ENCODE measurements at places on chromosomes 16 and 17.

GRCh38 chr17:72594248-72594647, 473.4 kb downstream of the SOX9 start:
- DNase-seq: no peak

DNA sequence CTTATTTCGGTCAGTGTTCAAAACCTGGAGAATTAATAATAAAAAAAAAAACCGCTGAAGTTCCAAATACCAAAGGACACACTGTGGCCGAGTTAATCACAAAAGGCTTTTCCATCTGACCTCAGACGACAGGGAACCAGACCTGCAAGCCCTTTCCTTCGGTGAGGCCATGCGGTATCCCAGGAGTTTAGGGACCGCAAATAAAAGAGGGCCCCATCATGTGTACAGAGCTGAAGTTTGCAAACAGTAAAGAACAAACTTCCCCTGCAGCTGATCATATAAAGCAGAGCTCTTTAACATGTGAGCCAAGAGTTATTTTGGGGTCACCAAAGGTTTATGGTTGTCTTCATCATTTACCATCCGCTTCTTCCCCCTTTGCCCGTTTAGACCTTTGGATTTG, 33.0 kb upstream of the FOXJ1 start:
- DNase-seq: no peak

- no peak for DNase-seq
Observed at GRCh38 chr16:7124701-7125100, 207.9 kb upstream of the RBFOX1 start.

- DNase-seq: no peak
Observed at GRCh38 chr16:2238838-2239675, 2.8 kb downstream of the DNASE1L2 start.

DNA sequence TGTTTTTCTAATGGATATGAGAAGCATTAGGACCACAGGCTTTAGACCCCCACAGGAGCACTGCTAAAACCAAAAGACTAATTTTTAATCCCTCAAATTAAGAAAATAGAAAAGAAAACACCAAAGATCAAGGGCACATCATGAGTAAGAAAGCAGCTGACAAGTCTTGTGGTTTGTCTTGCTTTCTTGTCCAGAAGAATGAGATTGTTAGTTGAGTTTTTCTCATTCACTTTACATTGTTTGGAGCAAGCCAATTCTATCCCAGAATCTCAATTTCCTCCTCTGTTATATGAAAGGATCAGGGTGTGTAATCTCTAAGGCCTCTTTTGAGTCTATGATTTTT, 899.0 kb downstream of the KCNJ2 start:
- no peak for DNase-seq

DNA sequence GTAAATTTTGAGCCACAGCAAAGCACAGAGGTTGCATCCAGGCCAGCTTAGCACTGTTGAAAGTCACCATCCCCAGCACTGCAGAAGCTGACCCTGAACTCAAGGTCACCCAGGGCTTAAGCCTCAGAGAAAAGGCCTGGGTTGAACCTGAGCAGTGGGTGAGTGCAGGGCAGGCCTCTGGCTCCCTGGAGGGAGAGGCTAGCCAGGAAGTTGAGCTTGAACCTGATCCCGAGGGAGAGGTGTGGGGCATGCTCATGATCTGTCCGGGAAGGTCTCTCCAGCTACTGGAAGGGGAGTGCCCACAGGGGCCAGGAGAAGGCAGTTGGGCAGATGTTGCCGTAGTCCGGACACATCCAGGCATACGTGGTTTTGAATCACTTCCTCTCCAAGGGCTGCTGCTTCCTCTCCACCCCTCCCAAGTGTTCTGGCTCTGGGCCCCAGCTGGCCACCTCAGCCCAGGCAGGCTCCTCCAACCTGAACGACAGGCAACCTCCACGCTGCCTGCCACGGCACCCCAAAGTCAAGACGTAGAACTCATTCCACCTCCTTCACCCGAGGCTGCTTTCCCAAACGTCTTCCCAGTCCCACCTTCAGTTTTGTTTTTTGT, 18.4 kb downstream of the CARHSP1 start:
- no peak for DNase-seq

DNA sequence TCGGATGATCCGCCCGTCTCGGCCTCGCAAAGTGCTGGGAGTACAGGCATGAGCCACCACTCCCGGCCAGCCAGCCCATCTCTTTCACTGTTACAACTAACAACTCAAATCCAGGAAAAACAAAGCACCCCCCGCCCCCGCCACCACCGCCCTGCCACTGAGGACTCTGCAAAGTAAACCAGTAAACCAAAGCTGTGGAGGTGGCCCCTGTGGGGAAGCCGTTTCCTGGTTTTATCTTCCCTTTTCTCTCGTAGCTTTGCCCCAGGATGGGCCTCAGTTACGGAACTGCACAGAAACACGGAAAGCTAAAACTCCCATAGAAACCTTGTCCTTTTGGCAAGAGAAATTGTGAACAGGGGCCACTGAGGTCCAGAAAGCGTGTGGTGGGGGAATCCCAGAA, 17.5 kb downstream of the CHMP6 start:
- no peak for DNase-seq

DNA sequence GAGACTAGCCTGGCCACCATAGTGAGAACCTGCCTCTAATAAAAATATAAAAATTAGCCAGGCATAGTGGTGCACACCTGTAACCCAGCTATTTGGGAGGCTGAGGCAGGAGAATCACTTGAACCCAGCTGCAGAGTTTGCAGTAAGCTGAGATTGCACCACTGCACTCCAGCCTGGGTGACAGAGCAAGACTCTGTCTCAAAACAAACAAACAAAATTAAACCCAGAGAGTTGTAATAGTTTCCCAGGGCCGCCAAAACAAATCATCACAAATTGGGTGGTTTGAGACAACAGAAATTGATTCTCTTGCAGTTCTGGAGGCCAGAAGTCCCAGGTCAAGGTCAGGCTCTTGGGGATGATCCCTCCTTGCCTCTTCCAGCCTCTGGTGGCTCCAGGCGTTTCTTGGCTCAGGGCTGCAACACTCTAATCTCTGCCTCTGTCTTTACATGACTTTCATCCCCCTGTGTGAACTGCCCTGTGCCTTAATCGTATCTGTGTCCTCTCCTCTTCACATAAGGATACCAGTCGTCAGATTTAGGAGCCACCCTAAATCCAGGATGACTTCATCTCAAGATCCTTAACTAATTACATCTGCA, 100.3 kb upstream of the NOL11 start:
- DNase-seq: no peak

GRCh38 chr16:49349446-49350168, 24.0 kb upstream of the C16orf78 start:
- no peak for DNase-seq

- no peak for DNase-seq
Observed at GRCh38 chr17:29125651-29126050, 54.5 kb downstream of the MYO18A start.

GRCh38 chr17:55479903-55480302, 31.3 kb downstream of the SMIM36 start:
- DNase-seq: no peak

DNA sequence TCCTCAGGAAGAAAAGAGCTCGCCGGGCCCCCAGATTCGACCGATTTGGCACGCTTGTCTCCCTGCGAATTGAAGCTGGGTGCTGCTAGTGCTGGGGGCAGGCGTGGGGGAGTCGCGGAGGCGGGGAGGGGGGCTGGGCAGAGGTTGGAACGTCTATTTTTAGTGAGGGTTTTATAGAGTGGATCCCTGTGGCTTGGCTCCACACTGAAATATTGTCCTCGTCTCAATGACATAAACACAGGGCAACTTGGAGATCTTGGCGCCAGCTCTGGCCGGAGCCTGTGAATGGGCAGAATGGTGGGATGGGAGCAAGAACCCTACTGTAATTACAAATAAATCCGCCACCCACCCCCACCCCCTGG, 15.7 kb upstream of the NOG start:
- no peak for DNase-seq

- DNase-seq: no peak
Observed at GRCh38 chr16:24980077-24980793, 34.9 kb downstream of the ARHGAP17 start.

GRCh38 chr16:67155295-67156142, 4.2 kb downstream of the TRADD start:
- peak; percentile 72 for DNase-seq

GRCh38 chr16:86852135-86852534, 273.8 kb downstream of the FOXL1 start:
- DNase-seq: no peak

- no peak for DNase-seq
Observed at GRCh38 chr16:66928702-66929388, 3.5 kb upstream of the RRAD start.

GRCh38 chr17:258045-258734, 76.7 kb upstream of the DOC2B start:
- DNase-seq: no peak

- DNase-seq: no peak
Observed at GRCh38 chr17:45162025-45162687, 481 bp downstream of the HEXIM2 start.

DNA sequence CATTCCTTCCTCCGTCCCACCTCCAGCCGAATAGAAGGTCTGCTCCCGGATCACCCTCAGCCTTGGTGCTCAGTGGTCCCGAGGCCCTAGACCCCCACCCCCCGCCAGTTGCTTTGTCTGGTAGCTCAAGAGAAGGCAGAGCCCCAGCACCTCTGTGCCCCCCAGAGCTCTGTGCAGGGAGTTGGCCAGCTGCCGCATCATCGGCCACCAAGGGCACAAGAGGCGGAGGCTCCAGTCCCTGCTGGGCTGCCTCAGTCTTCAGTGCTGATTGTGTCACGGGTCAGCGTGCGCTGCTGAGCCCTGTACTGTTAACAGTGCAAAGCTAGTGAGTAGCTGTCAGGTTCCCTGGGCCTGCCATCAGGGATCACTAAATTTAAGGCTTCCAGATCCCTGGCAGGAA, 22.2 kb upstream of the DRG2 start:
- DNase-seq: no peak

DNA sequence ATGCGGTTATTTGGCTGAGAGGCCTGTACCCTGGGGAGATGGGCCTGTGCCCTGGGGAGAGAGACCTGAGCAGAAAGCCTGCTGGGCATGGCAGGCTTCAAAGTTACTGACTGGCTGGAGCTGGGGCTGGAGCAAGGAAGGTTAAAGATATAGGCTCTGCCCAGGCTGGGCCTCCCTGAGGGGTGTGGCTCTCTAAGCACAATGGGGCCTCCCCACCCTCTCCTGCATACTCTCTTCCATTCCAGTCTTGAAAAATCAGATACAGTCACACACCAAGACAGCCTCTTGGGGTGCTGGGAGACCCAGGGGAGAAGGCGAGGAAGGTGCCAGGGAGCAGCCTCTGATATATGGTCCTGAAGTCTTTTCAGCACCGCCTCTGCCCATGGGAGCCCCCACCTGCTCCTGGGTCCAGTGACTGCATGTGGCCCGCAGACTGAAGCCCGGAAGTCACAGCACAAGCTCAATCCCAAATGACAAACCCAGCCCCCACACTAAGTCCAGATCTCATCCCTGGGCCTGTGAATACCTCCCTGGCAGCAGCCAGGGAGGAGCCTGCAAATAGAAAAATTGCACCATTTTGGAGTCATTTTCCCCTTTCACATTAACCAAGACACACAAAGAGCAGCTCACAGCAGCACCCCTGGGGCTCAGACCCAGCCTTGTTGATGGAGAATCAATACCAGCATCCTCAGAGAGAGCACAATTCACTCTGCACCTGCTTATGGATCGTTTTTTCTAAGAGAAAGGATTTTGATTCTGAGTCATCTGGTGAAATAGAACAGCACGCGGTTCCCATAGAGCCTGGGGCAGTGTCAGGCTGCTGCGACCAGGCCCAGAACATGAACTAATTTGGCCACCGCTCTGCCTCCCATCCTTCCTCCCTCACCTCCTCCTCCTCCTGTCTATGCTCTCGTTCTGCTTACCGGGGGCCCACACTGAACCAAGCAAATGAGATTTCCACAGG, 25.6 kb upstream of the CACNG1 start:
- no peak for DNase-seq

DNA sequence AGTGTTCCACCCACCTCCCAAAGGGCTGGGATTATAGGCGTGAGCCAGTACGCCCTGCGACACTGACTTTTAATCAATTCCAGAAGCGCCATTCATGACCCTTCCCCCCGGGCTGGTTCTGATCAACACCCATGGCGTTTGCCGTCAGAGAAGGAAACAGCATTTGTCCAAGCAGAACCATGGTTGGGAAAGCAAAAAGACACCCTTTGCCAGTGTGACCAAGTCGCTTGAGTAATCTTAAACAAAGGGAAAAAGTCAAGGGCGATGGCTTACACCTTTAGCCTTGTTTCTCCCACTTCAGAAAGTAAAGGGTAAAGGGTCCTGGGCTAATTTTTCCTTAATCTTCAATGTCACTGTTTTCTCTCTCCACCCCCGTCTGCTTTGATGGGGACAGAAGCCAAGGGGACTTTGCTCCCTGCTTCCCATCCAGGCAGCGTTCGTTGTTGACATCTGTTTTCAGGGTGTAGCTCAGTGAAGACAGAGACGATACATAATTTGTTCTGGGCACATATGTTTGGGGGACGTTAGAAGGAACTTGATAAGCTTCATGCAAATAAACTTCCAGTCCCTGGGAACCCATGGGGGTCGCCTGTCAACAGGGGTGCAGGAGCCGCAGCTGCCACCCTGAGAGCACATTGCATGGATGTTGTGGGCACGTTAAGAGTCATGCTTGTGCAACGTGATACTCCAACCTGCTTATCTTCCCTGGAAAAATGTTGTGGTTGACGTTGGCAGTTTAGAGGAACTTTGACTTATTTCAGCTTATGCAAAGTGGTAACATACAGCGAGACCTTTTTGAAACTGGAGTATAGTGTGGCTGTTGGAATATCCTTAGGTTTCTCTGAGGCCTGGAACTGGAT, 50.6 kb upstream of the TANGO6 start:
- no peak for DNase-seq

DNA sequence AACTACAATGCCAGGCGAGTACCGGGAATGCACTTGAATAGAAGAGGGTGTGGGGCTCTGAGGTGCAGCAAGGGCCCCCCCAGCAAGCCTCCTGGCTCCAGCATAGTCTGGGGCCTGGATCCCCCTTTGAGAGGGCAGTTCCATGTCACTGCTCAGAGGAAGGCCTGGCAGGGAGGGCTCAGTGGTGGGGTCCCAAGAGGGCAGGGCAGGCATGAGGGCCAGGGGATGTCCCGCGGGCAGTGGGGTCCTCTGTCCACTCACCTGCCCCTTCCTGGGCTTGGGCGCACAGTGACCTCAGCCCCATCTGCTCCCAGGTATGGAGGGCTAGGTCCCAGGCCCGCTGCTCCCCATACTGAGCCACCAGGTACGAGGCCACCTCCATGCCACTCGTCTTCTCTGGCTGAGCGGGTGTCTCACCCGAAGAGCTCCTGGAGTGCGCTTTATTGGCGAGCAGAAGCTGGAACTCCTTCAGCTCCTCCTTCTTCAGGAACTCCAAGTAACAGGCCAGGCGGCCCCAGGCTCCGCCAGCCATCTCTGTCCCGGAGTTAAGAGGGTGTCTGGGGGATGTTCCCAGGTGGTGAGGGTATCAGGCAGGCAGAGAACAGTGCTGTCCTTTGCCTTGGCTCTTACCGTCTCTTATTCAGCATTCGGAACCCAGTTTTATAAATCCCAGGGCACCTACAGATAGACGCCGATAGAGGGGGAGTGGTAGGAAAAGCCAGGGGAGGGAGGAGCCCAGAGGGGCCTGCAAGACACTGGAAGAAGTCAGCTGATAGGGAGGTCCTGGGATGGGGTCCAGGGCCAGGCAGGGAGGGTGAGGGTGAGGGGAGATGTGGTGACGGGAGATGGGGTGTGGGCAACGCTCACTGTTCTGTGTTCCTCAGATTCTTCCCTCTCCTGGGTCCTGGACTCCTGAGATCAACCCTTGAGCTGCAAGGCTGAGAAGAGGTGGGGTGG, 605 bp downstream of the NLRP1 start:
- no peak for DNase-seq

Data from activated CD4-positive, alpha-beta T cell treated with anti-CD3 and anti-CD28 coated beads for 24 hours (primary cell).